Stimulated activated CD8-positive, alpha-beta memory T cell treated with anti-CD3 and anti-CD28 coated beads, Interleukin-4, amount 100 ng/mL, for 1 hour (primary cell): ENCODE measurements at places on chromosomes 1 and 21.

GRCh38 chr1:107949467-107950253 lies 15.3 kb downstream of the VAV3 start:
- no peak for DNase-seq

DNA sequence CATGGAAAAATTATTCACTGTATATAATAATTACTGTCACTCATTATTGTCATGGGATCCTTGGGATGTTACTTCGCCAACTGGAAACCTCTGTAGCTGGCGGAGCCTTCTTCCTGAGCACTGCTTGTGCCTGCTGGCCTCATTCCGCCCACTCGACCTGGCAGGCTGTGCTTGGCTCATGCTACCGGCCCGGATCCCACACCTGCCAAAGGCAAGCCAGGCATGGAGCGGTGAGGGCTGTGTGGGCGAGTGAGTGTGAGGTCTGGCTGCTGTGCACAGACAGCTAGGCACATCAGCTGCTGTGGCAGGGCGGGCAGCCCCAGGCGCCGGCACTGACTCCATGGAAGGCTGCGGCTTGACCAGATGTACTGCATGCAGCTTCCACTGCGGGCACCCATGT lies 78.4 kb downstream of the DISP1 start:
- DNase-seq, result no peak

GRCh38 chr1:67431869-67432578 lies 1.8 kb upstream of the SERBP1 start:
- DNase-seq, result no peak

DNA sequence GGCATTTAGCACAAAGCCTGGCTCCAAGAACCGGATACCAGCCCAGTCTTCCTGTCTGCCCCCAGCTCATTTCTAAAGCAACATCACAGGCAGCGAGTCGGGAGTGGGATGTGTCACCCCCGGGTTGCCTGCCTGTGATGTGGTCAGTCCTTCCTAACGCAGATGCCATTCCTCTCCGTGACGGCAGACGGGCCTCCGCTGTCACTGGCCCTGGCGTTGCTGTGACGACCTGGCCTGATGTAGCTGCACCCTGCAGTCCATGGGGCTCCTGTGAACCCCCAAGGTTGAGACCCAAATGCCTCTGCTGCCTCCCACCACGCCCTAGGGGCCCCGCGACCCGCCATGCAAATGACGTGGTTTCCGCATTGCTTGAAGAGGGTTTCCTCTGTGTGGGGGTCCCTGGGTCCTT lies 12.3 kb downstream of the TNFRSF1B start:
- DNase-seq, result peak; percentile 72

DNA sequence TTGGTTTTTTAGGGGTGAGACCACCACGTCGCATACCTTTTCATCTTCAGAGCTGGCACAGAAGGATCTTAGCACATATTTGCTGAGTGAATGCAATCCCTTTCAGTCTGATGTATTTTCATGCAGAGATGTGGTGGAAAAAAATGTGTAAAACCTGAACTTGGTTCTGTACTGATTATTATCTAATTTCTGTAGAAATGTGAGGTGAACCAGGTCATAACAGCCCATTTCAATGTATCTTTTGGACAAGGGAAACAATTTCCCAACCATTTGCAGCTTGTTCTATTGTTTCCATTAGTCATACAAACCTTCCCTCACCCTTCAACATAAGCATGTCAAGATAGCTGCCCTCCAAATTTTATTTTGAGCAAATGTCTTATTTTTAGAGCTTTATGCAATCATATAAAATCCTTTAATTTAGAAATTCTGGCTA lies 46.8 kb upstream of the RUNX1 start:
- no peak for DNase-seq

GRCh38 chr1:18302788-18303413 lies 177.8 kb upstream of the KLHDC7A start:
- DNase-seq, result no peak

DNA sequence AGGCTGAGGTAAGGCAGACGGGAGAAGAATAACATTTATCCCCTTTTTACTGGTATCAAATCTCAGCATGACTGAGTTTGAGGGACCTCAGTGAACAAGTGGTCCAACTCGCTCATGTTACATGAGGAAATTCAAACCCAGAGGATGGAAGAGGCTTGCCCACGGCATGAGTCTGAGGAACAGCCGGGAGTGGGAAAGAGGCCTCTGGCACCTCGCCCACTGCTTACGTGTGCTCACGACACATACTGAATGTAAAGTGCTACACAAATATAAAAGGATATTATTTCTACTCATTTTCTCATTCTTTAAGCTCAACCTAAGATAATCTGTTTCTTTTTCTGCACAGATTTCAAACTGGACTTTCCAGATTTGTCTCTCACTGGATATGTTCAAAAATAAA lies 14.7 kb downstream of the BEND5 start:
- DNase-seq, result no peak

GRCh38 chr1:90127288-90127953 lies 132.5 kb downstream of the ZNF326 start:
- no peak for DNase-seq

DNA sequence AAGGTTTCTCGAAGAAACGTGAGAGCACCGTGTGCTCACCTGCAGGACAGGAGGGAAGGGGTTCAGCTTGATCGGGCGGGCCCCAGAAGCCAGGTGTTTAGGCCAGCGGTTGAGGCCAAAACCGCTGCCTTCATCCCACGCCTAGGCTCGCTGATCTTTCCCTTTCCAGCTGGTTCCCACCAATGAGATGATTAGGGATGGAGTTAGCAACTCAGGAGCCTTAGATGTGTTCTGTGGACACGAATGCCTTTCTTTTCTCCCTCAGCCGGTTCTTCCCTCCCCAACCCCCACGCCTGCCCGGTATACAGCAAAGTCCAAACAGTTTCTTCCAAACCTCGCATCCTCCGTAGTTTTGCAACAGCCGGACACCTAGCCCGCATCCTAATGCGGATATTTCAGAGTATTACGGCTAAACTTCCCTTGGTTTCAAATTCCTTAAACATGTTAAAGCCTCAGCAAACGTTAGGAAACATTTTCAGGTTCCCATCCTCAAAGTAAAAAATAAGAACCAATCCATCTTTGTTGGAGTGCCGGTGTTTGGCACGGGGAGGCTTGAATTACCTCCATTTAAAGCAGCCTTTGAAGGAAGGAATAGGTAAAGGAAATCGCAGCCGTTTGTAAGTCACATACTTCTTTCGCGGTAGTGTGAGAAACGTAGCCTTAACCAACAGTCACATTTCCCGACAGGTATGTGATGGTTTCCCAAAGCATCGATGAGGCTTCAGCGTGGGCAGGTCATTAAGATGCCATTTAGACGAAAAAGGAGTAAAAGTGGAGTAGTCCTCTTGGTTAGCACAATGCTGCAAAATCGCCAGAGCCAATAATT lies 1.1 kb downstream of the LRRC8C start:
- DNase-seq, result no peak

- DNase-seq, result no peak
Observed at GRCh38 chr1:28470146-28470545, 35.7 kb upstream of the RCC1 start.

GRCh38 chr1:7192453-7192852 lies 407.2 kb downstream of the CAMTA1 start:
- no peak for DNase-seq

DNA sequence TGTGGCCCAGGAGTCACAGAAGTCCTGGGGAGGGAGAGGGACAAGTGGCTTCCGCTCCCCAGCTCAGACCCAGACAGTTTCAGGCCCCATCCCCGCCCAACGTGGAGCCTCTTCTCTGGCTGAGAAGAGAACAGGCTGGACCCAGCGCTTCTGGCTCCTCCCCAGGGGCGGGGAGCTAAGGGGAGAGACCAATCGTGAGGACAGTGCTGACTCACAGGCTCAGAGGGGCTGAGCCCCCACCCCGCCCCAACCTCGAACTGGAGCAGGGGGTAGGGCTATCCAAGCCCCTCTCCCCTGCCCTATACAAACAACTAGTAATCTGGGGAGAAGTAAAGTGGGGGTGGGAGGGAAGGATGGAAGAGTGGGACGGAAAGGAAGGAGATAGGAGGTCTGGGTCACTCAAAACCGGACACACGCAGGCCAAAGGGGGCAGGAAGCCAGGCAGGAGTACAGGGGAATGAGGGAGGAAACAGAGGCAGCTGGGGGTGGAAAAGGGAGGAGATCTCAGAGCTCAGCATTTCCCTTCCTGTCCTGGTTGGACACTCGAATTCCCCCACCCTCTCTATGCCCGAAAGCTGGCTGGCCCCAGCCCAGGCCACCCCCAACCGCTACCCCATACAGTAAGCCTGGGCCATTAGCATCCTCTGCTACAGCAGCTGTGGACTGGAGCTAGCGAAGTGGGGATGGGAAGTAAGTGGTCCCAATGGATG lies at the start of gene SHC1:
Gene SHC1 (minus strand): TSS at position 117 of the 710 bp plus-strand sequence. CDS start 221 bp downstream, outside the sequence.
- no peak for DNase-seq

DNA sequence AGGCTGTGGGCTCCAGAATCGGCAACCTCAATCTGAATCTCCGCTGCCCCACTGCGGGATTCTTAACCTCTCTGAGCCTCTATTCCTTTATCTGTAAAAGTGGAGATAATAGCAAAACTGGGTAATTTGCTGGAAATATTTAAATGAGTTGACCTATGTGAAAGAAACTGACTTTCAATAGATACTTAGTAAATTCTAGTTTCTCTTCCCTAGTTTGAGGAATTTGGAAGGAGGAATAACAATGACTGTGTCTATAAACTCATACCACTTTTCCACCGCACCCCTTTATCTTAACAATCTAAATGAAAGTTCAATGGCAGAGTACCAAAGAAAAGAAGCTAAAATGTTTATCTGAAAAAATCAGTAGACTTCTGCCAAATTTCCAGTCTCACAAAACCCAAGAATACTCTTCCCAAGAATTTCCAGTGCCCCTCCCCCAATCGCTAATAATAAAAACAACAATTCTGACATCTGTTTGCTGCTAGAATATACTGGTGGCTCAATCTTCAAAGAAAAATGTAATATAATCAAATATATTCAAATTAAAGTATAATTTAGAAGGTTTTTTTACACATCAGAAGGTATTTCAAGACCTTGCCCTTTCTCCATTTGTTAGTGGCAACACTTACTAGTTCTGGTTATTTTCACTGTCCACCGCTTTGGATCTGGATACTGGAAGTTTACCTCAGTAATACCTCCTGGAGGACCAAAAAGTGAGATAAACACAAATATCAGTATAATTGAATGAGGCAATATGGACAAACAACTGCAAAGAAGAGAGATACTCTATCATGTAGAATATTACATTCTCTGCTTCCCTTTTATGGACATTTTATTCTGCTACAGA lies 171.2 kb downstream of the LTN1 start:
- DNase-seq, result no peak

DNA sequence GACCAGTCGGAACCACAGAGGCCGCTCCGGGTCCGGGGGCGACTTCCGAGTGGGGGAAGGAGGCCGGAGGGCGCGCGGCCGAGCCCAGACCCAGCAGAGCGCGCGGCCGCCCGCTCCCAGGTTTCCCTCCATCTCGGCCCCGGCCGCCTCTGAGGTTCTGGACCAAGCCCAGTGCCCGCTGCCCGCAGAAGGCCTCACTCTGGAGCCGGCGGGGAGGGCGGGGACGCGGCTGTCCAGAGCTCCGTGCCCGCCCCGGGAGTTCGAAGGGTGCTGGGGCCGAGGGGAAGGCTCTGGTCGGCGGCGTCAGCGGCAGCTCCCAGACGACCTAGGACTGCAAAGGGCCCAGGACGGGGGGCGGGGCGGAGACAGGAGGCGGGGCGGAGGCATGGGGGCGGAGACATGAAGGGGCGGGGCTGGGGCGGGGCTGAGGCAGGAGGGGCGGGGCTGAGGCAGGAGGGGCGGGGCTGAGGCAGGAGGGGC lies 48.0 kb upstream of the SLC19A1 start:
- DNase-seq, result peak; percentile 47

DNA sequence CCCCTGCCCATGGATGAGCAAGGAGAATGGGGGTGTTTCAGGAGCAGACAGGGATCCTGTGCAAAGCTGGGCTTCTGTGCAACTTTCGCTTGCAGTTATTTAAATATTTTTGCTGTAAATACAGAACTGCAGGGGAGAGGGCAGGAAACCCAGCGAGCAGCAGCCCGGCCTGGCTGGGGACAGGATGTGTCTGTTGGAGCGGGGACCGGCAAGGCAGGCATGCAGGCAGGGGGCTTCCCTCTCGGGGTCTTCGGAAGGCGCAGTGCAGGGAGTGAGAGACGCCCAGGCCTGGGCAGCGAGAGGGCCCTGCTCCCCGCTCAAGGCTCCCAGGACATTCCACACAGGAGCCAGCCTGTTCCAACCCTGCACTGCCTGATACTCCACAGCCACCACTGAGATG lies 1.7 kb upstream of the AIRE start:
- DNase-seq, result no peak

- no peak for DNase-seq
Observed at GRCh38 chr1:162951553-162952315, 90.8 kb upstream of the CCDC190 start.

GRCh38 chr1:198132060-198132781 lies 24.6 kb upstream of the NEK7 start:
- DNase-seq, result no peak

DNA sequence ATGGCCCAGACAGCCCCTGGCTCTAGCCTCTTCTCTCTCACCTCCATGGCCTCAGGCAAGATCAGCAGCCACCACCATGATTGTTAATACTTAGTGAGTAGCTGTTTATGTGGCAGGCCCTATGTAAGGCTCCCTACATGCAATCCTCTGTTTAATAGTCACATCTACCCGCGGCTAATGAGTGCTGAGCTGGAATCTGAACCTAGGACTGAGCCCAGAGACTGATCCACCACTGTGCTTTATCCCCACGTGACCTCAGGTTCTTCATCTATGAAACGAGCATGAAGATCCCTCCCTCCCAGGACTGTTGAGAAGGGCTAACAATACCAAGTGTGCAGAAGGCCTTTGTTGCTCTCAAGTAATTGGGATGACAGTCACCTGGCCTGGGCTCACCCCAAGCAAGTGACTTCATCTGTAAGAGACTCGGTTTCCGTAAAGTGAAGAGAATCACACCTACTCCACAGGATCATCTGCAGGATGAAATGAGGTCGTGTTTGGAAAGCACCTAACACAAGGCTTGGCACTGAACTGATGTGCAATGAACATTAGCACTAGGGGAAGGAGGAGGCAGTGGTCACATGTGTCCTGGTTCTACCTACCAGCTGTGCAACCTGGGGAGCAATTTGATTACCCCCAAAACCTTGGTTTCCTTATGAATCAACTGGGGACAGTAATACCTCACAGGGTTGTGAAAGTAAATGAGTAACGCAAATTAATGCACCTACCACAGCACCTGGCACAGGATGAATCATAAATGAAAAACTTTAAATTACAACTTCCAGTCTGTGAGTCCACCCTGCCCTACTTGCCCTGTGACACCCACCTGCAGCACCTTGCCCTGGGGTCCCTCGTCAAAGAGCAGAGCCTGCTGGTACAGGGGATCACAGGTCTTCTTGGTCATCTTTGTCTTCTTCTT lies 37.2 kb downstream of the RIMS3 start:
- DNase-seq, result no peak

- DNase-seq, result no peak
Observed at GRCh38 chr1:212689196-212689725, 10.4 kb downstream of the BATF3 start.

GRCh38 chr1:57131701-57132394 lies 166.0 kb upstream of the C8B start:
- DNase-seq, result no peak

DNA sequence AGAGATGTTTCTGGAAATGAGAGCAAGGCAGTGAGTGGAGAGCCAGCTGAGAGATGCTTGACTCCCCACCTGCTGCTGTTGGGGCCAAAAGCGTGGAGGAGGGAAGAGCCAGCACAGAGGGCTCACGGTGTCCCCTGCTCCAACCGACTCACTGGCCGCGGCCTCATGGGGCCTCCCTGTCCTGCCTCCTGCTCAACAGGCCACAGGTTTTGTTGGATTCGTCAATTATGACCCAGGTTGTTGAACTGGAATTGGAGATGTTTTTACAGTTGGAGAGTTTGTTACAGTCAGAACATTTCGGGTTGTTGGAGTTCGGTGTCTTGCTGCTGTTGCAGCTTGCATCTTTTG lies 21.4 kb downstream of the SKI start:
- no peak for DNase-seq

GRCh38 chr1:100506217-100506616 lies 31.7 kb upstream of the GPR88 start:
- DNase-seq, result no peak
